ENCODE measurements at places on chromosomes 16 and 17.

GRCh38 chr16:86818671-86819532, 240.6 kb downstream of the FOXL1 start:
- DNase-seq = no peak

DNA sequence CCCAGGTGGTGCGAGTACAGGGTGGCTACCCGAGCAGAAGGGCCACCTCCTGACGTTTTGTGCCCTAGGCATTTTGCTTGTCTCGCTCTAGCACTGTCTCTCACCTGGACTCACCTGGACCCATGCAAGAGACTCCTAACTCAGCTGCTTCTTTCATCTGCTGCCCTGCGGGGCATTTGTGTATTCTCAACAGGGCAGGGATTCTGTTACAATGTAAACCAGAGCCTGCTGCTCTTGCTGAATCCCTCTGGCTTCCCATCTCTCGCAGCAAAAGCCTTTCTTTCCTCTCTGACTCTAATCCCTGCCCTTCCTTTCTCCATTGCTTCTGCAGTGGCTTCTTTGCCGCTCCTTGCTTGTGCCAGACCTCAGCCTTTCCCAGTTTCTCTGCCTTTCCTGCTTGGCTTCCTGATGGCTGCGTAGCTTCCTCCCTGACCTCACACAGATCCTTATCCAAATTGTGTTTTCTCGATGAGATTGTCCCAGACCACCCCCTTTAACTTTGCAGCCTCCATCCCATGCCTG, 10.2 kb downstream of the ARSG start:
- no peak for DNase-seq

DNA sequence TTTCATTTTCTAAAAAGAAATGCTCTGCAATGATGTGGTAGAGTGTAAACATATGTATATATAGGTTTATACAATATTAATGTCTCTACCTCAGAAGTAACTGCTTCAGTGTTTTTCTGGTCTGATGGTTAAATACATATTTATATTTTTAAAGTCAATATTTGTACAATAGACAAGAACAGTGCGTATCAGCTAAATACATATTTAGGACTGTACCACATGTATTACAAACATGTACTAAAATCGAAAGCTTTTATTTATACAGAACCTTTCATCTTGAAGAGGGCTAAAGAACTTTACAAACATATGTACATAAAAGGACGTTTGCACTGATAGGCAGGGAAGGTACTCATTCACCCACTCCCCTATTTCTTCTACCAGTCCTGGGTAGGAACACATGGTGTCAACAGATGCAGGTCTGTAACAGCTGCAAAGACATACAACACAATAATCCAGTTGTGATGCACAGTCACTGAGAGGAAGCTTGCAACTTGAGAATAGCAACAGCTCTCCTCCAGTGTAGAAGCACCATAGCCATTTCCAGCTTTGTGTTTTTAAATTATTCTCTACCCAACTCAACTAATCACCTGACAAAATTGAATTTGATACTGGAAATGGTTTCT, 206.9 kb upstream of the C17orf78 start:
- DNase-seq = no peak

- DNase-seq = peak; percentile 73
Observed at GRCh38 chr17:17859909-17860765, 23.4 kb upstream of the SREBF1 start.

DNA sequence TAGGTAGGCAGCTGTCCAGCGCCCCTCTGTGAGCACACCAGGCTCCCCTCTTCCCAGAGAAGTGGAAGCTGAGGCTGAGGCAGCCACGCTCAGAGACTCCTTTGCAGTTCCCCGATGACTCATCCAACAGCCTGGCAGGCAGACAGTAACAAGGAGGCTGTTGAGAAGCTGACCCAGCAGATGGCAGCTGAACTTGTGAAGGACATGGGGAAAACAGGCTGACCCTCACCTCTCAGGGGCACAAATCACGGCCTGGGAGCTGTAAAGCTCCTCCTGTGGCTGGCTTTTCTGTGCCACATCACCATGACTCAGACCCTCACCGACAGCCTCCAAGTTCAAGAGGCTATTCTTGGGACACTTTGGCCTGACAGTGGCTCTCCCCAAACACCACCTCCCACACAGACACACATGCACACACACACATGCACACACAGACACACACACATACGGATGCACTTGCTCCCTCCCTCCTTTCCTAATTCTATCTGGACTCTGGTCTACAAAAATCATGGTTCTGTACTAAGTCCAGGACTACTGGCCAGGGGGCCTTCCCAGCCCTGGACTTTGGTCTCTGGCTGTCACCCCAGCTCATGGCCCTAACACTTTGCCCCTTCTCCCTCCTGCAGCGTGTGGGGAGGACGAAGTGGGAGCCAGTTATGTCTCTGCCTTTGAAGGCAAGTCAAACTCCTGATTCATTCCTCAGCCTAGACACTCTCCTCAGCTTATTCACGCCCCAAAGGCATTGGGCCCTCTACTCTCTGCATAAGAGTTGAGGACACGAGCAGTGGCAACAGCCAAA, 23.2 kb downstream of the MAP3K14 start:
- DNase-seq = no peak

DNA sequence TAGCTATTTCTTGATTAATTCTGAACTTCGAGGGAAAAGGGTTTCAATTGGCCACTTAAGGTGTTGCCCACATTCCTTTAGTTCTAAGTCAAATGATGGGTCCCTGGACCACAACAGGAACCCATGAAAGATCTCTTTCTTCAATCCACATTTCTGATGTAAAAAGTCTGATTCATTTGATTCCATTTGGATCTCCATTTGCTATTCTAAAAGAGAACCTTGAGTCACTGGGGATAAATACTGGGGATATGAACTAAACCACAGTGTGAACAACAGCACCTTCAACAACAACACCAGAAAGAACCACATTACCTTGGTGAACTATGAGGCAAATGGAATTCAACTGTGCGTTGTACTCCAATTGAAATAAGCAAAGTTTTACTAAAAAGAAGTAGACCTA, 108.9 kb upstream of the IRX5 start:
- DNase-seq = no peak

DNA sequence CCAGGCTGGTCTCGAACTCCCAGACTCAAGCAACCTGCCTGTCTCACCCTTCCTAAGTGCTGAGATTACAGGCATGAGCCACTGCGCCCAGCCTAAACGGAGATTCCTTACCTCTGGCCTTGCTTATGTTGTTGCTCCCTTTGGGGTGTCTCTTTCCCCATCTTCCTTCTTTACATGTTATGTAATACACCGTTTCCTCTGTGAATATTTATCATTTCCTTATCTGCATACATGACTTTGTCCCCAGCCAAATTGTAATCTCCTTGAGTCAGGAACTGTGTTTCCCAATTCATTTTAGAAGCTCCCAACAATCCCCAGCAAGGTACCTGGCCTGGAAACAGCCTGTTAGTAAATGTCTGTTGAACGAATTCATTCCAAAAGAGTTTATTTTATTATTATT, 15.7 kb downstream of the COPZ2 start:
- DNase-seq = no peak

DNA sequence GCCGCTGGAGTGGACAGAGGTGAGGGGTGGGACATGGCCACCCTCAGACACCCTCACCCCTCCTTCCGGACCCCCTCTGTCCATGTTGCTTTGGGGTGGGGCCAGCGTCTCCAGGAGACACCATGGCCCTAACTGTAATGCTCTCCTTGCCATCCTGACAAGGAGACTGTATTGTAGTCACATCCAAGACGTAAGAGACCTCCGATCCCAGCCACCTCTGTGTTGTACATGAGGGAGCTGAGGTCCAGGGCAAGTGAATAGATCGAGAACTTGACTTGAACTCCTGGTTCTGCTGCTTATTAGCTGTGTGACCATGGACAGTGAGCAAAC, 30.2 kb downstream of the POLR3E start:
- DNase-seq = no peak

DNA sequence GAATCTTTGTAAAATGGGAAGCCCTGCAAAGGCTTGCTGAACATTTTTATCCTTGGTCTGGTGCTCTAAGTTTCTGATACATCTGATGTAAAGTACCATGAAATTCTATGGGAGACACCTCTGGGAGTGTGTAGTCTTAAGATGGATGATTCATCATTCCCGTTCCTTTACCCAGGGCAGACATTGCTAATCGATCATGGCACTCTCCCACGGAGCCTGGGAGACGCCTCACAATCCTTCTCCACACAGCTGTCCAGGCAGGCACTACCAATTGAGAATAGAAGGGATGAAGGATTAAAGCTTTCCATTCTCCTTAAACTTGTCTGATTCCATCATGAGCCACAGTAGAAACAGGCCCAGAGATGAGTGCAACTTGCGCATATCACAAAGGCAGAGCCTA, 144.8 kb downstream of the GSG1L start:
- no peak for DNase-seq

- DNase-seq = no peak
Observed at GRCh38 chr17:69407759-69408158, 6.7 kb upstream of the MAP2K6 start.

DNA sequence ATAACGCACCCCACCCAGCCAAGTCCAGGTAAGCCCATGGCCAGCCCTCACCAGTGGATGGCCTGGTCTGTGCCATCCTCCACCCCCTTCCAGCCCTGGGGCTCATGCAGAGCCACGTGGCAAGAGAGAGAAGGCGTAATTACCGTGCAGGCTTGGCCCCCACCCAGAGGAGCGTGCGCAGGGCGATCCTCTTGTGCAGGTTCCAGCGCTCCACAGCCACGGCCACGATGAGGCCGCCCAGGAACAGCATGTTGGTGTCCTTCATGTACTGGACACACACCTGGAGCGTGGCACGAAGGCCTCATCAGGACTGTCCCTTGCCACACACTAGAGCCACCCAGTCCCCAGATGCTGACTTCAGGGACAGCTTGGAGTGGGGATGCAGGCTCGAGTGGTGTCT, 6.7 kb downstream of the SLC13A5 start:
- DNase-seq = no peak

- DNase-seq = peak; percentile 46
Observed at GRCh38 chr17:50931144-50931908, 65.2 kb upstream of the TOB1 start.

GRCh38 chr16:69930117-69930776, 20.9 kb upstream of the CLEC18A start:
- peak; percentile 56 for DNase-seq

- no peak for DNase-seq
Observed at GRCh38 chr16:87065446-87066132, 251.6 kb downstream of the C16orf95 start.

DNA sequence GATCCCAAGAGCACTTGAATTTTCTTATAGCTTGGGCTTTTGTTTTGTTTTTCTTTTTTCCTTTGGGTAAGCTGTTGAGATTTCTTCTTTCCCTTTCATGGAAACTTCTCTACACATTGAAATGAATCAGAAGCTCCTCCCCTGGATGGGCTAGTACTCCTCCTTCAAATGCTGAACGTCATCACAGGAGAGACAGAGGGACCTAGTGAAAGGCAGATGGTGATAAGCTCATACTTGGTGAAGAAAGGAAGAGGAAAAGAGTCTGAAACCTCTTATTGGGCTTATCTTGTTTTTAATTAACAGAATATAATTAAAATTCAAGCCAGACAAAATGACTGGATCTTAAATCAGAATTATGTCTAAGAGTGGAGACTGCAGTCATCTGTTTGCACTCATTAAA, 147.3 kb downstream of the SNX11 start:
- DNase-seq = no peak

DNA sequence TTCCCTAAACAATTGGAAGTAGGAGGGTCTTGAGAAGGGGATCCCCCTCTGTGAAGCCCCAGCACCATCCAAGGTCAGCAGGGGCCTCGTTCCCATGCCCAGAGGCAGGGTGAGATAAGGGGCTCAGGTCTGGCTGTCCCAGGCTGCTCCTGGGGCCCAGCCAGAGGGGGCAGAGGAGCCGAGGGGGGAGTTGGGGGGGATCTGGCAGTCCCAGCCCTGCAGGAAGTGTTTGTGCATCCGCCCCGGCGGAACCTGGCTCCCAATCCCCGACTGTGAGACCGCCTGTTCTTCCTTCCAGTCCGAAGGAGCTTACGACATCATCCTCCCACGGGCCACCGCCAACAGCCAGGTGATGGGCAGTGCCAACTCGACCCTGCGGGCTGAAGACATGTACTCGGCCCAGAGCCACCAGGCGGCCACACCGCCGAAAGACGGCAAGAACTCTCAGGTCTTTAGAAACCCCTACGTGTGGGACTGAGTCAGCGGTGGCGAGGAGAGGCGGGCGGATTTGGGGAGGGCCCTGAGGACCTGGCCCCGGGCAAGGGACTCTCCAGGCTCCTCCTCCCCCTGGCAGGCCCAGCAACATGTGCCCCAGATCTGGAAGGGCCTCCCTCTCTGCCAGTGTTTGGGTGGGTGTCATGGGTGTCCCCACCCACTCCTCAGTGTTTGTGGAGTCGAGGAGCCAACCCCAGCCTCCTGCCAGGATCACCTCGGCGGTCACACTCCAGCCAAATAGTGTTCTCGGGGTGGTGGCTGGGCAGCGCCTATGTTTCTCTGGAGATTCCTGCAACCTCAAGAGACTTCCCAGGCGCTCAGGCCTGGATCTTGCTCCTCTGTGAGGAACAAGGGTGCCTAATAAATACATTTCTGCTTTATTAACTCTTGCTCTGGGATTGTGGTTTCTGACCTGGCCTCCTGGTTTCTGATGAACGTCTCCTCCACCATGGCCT, 14.9 kb downstream of the GPRC5C start:
- peak; percentile 22 for DNase-seq

DNA sequence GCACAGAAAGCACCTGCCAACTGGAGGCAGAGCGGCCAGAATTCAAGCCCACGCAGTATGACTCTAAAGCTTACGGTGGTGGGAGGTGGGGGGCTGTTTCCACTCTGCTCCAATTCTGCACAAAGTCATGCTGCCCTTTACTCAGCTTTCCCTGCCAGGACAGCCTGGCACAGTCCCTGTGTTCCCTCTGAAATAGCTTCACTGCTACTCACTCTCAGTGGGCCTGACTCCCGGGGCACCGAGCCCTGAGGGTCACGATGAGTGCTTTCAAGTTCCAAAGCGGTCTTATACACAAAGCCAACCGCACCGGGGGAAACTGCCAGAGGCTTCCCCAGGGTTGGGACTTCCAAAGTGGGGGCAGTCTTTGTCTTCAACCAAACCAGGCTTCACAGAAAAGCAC, 306.1 kb upstream of the XYLT1 start:
- no peak for DNase-seq

DNA sequence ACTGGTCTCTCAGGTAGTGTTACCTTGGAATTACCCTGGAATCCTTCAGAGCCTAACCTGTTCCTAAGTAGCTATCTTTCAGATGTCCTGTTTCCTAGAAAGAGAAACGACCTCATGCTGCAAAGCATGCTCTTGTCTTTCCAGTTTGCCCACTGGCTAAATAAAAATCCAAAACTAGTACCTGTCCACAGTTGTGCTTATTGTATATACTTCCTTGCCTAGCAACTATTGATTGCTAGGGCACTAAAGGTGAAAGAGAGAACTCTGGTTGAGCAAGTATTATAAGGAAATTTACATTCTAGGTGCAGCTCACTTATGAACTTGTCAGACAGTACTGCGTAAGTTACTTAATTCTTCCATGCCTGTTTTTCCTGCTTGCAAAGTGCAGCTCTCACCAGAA, 38.5 kb downstream of the LIG3 start:
- DNase-seq = no peak

Data from stimulated activated CD4-positive, alpha-beta T cell treated with anti-CD3 and anti-CD28 coated beads, Interleukin-4, amount 100 ng/mL, for 24 hours (primary cell).